Glutamatergic neuron (in vitro differentiated cells): ENCODE measurements at places on chromosomes 11 and 22. TPM values are rescaled to one million over a fixed set of nuclear protein-coding genes. Genes with fewer than 3 reads are reported as not detected.

DNA sequence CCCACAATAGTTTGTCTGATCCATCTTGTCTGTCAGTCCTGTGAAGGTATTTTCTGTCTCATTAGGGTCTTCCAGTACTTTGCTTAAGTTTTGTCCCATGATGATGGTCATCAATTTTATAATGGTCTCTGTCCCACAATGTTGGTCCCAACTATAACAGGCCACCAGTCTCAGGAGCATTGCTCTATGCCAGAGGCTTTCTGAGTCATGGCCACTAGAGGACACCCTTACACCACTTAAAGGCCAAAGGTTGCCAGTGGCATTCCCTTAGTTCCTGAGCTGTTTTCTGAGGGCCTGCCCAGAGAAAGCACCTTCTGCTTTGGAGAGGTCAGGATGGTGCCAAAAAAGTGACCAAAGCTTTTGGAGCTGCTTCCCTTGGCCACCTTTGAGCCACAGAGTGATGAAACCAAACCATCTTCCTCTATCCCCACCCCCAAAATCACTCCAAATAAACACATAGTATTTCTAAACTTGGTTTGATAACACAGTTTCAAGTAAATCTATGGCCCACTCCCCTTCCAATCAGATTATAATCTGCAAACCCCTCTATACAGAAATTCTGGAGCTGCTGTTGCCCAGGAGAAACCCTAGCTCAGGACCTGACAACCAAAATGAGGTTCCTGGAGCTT is 19.3 kb downstream of the EIF3F start:
- DNase-seq, result peak; percentile 71

GRCh38 chr11:14622223-14622954 is 21.2 kb upstream of the PDE3B start:
- no peak for DNase-seq

- DNase-seq, result no peak
Measured at GRCh38 chr11:12719221-12719620, 45.0 kb downstream of the TEAD1 start.

DNA sequence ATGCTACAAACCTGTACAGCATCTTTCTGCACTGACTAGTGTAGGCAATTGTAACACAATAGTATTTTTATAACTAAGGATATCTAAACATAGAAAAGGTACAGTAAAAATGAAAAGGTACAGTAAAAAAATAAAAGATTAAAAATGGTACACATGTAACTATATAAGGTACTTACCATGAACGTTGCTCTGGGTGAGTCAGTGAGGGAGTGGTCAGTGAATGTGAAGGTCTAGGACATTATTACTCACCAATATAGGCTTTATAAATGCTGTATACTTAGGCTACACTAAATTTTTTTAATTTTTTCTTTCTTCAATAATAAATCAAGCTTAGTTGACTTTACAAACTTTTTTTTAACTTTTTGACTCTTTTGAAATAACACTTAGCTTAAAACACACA is 59.9 kb downstream of the EIF3M start:
- DNase-seq, result no peak

GRCh38 chr11:118881228-118881627 is 2.5 kb upstream of the CXCR5 start:
- DNase-seq, result no peak

PKDREJ gene
- total RNA-seq, result not detected
